ENCODE measurements at places on chromosomes 16 and 17.

- DNase-seq, result no peak
These were observed 7.2 kb downstream of the OMG start for GRCh38 chr17:31289790-31290189.

GRCh38 chr17:45243750-45244149 lies 18.1 kb downstream of the SPATA32 start:
- no peak for DNase-seq

DNA sequence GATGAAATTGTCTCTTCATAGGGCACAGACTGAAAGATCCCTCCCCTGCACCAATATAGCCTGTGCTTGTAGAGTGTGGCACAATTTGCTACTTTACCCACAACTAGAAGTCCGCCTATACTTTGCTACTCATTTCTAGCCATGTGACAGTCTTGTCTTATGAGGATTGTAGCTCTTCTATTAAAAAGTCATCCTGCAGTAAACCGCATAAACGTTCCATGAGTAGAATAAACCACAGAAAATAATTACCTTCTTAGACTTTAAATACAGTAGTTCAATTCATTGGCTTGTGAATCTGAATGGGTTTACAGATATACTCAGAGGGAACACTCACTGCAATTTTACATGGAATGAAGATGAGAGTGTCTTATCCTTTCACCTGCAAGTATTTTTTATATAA lies 4.4 kb downstream of the KRT27 start:
- no peak for DNase-seq

DNA sequence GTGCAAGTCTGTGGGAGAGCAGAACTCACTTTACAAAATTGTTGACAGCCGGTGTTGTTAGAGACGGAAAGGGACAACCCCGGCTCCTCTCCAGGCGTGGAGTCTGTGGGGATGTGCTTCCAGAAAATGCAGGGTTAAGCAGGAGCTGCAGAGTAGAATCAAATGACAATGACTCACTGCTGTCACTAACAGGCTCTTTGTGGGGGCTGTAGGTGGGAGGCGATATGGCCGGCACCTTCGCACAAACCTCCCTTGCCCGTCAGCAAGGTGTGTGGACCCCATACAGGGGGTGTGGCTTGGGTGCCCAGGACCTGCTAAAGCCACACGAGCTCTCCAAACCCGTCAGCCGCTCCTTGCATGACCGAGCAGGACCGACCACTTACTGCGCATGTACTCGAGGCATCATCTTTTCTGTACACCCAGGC lies 5.8 kb downstream of the PDK2 start:
- DNase-seq, result no peak

GRCh38 chr17:36608280-36608679 lies 6.9 kb downstream of the MRM1 start:
- no peak for DNase-seq

GRCh38 chr17:19664136-19664820 lies 15.7 kb downstream of the ALDH3A2 start:
- DNase-seq, result no peak

GRCh38 chr17:29594519-29595090 lies 1.7 kb downstream of the ANKRD13B start:
- no peak for DNase-seq

GRCh38 chr17:59456428-59456827 lies 109.0 kb upstream of the DHX40 start:
- DNase-seq, result no peak

DNA sequence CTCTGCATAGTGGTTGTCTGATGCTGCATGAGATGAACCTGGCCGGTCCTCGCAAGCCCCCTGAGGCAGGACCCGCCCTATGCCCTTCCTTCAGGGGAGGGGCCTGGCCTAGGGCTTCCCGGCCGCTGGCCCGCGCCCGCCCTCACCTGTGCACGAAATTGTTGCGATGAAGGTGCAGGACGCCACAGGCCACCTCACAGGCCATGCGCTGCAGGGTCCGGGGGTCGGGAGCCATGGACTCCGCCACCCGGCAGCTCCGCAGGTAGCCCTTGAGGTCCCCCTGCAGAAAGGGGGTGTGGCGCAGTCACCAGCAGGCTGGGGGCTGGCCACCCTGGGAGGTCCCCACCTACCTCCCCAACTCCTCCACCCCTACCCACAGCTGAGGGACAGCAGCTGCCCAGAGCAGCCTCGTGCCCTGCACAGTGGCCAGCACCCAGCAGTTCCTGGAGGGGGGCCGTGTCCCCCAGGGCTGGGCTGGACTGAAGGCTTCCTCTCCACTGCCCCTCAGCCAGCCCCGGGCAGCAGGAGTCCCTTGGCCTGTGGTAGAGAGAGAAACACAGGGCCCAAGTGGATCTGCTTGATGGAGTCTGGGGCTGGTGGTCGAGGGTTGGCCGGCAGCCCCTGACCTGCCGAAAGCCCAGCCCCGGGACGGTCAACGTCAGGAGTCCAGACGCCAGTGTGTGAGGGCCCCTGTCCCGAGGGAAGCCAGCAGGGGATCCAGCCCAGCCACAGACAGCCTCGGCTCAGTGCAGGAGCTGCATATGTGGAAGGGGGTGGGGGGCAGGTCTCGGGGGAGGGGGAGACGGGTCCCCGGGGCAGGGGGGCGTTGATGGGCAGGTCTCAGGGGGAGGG lies 38.8 kb upstream of the PVALEF start:
- no peak for DNase-seq

DNA sequence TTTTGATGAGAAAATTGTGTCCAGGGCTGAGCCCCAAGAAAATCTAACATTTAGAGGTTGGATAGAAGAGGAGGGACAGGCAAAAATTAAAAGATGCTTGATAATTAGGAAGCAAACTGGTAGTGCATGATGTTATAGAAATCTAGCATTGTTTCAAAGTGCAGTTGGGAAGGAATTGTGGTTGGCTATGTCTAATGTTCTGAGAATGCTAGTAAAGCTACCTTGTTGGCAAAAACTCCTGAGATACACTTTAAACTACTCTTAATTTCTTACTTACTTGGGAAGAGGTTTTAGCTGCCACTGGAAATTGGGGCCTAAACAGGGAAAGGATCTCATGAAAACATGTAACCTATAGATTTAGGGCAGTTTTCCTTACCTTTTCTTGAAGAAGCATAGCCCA lies 48.3 kb downstream of the MAP2K4 start:
- no peak for DNase-seq

GRCh38 chr17:48024149-48025039 lies 13.2 kb downstream of the COPZ2 start:
- no peak for DNase-seq

GRCh38 chr16:85017151-85017550 lies 5.8 kb upstream of the ZDHHC7 start:
- DNase-seq, result no peak

DNA sequence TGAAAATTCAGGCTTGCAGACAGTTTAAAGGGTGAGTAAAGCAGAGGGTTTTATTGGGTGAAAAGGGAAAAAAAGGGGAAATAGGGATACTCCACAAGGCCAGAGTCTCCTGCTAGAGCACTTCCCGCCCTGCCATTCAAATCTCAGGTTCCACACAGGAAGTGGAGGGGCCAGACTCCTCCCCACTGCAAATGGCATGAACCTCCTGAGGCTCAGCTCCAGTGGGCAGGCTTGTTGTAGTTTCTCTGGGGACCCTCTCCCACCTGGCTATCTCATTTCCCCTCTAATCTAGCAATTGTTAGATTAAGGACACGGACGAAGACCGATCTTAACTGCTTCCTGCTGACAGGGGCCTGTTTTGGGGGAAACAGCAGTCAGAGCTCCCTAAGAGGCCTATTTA lies 43.4 kb downstream of the TAOK1 start:
- no peak for DNase-seq

GRCh38 chr17:71980171-71980570 lies 140.6 kb upstream of the SOX9 start:
- DNase-seq, result no peak

- no peak for DNase-seq
These were observed 28.1 kb upstream of the PVALEF start for GRCh38 chr17:81137248-81137647.

DNA sequence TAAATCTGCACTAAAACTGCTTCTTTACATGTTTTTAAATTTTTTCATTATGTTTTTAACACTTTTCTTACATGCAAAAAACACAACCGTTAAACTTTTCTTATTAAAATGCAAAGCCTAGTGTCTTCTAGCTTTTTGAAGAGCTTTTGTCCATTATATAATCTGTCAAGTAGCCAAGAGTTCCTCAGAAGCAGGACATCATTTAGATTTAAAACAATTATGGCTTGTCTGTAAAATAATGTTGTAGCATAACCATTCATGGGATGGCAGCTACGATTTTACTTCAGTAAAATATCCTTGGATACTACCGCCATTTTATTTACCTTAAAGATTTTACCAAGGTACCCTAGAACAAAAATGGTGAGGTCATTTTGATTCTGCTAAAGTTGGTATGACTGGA lies 2.8 kb downstream of the OMG start:
- DNase-seq, result no peak

- DNase-seq, result no peak
These were observed 7.5 kb upstream of the KREMEN2 start for GRCh38 chr16:2956579-2956956.

DNA sequence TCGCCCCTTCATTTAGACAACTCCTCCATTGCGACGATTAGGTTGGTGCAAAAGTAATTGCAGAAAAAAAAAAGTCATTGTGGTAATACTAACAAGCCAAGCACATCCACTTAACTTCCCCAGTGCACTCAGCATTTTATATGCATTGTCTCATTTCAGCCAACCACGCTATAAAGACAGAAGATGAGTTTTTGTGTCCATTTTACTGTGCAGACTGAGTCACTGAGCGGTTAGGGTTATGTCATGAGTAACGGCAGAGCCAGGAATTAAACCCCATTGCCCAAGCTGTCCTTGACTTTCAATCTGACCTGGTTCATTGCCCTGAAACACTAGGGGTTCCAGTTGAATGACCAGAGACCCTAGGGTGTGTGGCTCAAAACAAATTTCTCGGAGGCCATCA lies 218.7 kb downstream of the XYLT1 start:
- no peak for DNase-seq

- no peak for DNase-seq
These were observed 108.4 kb upstream of the METRNL start for GRCh38 chr17:82970818-82971590.

DNA sequence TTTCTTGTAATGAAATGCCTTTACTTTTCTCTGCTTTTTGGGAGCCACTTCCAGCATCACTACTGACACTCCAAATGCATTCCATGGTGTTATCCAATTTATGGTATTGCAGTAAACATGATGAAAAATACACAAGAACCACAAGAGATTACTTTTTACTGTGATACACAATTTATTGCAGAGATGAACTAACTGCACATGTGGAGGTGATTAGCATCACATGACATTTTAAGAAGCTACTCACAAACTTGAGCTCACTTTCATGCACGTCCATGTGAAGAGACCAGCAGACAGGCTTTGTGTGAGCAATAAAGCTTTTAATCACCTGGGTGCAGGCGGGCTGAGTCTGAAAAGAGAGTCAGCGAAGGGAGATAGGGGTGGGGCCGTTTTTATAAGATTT lies 780.5 kb upstream of the GOT2 start:
- DNase-seq, result no peak

DNA sequence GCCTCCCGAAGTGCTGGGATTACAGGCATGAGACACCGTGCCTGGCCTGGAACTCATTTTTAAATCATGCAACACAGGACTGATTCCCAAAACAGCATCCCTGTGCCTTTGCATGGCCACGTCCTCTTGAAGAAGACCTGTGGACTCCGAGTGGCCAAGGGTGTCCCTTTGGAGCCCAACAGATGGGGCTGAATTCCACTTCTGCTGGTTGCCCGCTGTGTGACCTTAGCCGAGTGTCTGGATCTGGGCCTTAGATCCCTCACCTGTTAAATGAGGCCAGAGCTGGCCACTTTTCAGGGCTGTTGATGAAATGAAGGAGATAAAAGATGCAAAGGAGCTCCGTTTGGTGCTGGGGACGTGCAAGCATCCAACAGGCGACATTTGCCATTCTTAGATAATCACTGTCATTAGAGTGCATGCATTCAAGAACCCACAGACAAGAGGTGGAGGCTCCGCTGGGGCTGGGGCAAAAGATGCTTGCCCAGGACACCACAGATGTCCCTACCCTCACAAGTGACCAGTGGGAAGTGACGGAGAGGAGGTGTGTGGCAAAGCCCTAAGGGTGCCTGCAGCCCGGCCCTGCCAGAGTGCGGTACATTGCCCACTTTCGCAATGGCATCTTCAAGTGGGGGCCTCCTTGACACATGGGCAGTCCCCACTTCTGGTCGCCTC lies 354.1 kb upstream of the TNRC6C start:
- no peak for DNase-seq

GRCh38 chr16:77856438-77857160 lies 68.2 kb downstream of the VAT1L start:
- no peak for DNase-seq

DNA sequence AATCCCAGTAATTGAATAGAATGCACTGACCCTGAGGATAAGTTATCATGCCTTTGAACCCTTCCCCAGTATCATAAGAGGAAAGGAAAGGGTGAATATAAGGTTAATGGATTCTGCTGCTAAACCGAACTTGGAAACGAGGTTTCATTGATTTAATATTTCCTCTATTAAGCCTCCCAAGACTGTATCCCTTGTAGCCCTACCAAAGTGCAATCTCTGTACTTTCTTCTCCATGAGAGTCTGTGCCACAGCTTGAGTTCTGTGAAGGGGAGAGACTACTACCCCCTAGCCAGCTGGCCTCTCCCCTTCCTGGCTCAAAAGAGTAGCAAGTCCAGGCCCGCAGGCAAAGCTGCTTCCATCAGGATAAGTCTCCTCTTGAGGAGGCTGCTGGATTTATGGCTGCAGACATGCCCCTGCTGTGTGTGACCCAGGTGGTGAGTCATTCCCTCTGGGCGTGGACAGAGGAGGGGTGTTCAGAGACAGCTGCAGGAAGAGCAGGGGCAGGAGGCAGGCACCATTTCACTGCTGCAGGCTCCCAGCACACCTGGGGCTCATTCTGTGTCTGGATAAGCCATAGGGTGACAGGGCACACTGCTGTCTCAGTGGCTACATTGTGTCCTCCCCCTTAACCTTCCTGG lies 58.4 kb downstream of the TOM1L2 start:
- DNase-seq, result peak; percentile 11

GRCh38 chr16:89917773-89918452 lies 749 bp upstream of the MC1R start:
- DNase-seq, result peak; percentile 60

- DNase-seq, result no peak
These were observed 439.5 kb downstream of the WWOX start for GRCh38 chr16:78538919-78539318.

- no peak for DNase-seq
These were observed 9.1 kb upstream of the PHF12 start for GRCh38 chr17:28960256-28961061.

Data from stimulated activated CD8-positive, alpha-beta memory T cell treated with anti-CD3 and anti-CD28 coated beads, Interleukin-2, amount 100 ng/mL, for 1 hour (primary cell).